ENCODE measurements at places on chromosomes 6 and 20. TPM values are rescaled to one million over a fixed set of nuclear protein-coding genes. Genes with fewer than 3 reads are reported as not detected.

DNA sequence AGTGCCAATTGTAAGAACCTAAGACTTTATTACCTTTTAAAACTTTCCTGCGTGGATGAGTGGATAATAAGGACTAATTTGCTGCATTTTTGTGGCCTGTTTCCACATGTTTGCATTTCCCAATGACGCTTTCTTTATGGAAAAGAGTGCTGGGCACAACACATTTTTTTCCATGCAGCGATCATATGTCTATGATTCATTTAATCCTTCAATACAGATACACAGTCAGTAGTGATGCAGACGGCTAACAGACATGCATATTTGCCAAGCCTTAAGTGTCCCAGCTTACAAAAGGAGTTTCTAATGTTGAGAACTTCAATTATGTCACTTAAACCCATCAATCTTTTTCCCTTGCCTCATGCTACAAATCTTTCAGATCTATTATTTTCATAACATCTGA lies 239.8 kb upstream of the PREP start:
- no peak for DNase-seq

DNA sequence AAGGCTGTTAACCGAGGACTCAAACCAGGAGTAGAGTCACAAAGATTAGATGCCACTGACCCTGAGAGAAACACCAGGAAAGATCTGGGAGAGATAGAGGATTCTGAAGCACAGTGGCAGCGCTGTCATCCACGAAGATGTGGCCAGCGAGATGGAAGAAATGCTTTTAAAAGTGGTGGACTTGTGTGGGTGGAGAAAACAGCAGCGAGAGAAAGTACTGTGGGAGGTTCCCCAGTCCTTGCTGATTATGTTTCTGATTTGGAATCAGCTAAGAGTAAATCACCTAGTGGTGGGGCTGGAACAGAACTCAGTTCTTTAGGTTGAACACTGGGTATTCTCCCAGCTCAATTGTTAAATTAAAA lies 435 bp upstream of the ZNF322 start:
- no peak for DNase-seq

- DNase-seq: no peak
Measured at GRCh38 chr6:44012078-44012493, 115.2 kb downstream of the MRPL14 start.

DNA sequence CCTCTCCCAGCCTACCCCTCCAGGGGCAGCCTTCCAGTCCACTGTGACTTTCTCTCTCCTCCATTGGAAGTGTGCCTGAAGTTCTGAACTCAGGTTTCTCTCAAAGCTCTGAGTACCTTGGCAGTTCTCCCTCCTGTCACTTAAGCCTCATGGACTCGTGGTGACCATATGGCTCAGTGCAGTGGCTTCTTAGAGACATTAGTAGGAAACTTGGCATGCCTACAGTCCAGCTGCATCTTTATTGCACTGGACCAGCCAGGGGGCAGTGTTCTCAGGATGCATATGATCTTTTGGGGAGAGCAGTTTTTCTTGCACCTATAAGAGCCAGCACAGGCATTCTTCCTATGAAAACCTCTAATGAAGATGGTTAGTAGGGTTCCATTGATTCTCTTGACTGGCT lies 47.5 kb upstream of the KCNK16 start:
- no peak for DNase-seq

DNA sequence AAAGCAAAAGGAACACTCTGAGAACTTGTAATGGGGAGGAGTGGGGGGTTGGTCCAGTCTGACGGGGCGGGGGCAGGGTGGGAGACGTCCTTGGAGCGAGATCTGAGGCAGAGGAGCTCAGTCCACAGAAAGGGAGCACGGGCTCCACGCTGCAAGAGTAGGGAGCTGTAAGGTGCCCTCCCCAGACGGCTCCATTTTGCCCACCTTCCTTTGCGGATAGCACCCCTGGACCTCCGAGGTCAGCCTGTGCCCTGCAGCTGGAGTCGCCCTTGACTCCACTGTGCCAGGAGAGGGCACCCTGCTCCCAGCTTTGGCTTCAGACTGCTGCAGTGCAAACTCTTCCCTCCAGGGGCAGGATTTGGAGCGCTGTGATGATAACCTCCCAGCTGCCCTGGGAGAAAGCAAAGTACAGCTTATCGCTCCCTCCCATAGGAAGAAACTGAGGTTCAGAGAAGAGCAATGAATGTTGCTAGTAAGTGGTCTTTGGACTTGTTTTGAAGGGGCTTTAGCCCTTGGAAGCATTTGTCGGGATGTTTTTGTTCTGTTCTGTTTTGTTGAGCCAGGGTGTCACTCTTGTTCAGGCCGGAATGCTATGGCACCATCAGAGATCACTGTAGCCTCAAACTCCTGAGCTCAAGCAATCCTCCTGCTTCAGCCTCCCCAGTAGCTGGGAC lies 9.5 kb upstream of the AHCY start:
- peak; percentile 86 for DNase-seq

DNA sequence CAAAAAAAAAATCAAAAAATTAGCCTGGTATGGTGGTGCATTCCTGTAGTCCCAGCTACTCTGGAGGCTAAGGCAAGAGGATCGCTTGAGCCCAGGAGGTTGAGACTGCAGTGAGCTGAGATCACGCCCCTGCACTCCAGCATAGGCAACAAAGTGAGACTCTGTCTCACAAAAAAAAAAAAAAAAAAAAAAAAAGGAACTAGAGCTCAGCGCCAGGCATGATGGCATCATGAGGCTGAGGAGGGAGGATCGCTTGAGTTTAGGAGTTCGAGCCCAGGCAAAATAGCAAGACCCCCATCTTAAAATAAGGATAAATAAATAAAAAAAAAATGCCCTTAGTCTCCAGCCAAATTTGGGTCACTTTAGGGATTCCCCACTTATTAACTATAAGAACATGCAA lies 40.4 kb upstream of the PIM1 start:
- no peak for DNase-seq

GRCh38 chr6:96789871-96790270 lies 47.4 kb downstream of the GPR63 start:
- DNase-seq: no peak

- DNase-seq: no peak
Measured at GRCh38 chr6:70310063-70310694, 7.3 kb upstream of the COL9A1 start.

DNA sequence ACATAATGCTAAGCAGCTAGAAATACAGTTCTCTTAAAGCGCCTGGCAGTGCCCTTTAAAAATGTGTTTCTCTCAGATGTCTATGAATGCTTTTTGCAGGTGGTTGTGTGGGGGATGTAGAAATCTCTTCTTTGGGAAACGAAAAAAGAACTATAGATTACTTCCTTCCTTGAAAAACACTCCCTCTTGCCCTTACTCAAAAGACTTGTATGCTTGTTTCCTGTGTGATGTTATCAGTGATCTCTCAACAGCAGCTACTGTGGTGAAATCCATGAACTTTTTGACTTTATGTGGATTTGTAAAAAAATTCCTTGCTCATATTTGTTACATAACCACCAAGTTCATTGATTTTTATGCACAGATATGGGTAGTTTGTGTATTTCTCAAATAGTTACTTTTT lies 916.5 kb downstream of the QKI start:
- DNase-seq: no peak

GRCh38 chr6:49342410-49342809 lies 120.6 kb downstream of the MMUT start:
- no peak for DNase-seq

DNA sequence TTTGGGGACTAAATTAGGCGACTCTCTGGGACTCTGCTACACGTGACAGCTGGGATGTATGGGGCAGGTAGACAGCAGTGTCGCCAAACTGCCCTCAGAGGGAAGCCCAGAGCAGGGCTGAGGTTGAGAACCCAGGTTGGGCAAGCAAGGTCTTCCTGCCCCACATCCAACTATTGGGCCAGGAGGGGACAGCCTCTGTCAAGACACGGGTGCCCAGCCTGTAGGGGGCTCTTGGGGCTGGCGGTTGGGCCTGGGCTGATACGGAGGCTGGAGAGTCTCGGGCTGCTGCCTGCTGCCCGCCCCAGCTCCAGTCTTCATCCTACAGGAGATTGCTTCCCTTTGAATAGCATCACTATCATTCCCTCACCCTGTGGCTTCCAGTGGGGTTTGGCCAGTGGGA lies 33.3 kb downstream of the CPNE5 start:
- DNase-seq: no peak

DNA sequence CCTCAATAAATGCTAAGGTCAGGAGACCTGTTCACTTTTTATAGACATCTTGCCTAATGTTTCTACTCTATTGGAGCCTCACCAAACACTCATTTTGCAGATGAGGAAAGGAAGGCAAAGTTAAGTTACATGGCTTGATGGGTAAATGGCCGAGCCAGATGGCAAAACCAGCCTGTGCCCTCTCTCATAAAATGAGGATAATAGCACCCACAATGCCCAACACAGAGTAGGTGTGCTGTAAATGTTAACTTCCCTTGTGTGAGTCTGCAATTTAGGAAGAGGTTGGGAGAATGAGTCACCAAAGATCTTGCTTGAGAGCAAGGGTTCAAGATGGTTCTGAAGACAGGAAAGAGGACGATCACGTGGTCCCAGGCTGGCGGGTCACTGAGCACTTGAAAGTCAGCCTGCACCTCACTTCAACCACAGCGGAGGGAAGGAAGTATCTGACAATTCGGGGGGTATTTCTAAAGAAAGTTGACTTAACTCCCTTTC lies 3.3 kb downstream of the KCNK5 start:
- DNase-seq: no peak

DNA sequence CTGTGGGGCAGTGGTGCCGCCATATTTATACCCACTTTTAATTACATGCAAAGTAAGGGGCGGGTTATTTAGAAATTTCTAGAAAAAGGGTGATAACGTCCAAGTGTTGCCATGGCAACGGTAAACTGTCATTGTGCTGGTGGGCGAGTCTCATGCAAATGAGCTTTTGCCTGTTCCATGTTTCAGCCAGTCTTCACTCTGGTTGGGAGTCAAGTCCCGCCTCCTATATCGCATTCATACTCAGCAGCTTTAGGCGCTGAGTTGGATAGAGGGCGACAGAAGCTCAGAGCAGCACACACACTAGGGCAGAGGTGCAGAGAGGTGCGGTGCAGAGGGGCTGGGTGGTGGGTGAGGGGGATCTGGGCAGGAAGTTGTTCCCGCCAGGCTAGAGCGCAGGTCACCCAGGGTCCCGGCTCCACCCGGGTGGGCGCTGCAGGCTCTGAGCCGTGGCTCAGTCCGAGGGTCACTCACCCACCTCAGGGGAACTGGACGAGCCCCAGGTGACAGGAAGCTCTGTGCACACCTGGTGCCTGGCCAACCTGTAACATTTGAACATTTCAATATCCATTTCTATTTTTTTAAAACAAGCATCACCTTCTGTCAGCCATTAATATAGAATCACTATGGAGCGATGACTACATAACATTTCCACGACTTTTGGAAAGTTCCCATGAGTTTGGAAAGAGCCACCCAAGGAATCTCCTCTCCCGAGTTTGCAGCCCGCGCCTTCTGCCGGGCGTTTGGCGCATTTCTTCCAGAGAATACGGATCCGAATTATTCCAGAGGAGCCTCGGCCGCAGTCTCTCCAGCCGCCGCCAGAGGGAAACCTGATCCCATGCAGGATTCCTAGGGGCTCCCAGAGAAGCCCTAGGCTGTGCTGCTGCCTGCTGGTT lies 89.1 kb upstream of the PHACTR3 start:
- DNase-seq: peak; percentile 88

DNA sequence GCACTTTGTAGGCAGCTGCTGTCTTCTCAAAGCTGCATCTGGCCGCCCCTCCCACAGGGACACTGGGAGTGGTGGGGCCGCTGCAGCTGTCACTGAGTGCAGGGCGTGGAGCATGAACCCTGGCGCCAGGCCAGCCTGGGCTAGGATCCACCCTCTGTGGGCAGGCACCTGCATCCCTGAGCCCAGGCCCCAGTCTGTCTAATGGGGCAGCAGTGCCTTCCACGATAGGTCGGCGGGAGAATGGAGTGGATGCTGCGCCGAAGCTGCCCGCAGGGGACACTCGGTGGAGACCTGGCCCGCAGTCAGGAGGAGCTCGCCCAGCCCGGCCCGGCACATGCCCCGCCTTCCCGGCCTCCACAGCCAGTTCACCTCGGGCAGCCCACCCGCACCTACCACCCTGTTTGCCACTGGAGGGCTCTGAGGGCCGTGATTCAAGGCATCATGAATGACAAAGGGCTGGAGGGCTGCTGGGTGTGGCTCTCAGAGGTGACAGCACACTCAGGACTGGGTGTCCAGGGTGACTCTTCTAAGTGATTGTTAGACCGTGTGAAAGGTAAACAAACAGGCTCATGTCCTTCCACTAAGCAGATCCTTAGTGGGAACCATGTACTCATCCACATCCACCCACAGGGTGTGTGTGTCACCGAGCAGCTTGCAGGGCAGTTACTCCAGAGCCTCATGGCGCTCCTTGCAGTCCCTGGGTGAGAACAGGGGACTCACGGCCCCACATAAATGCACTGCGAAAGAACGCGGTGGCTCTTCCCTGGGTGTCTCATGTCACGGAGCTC lies 133.9 kb downstream of the AGPAT4 start:
- DNase-seq: no peak

- DNase-seq: no peak
Measured at GRCh38 chr20:58136149-58136484, 92.3 kb downstream of the ANKRD60 start.

DNA sequence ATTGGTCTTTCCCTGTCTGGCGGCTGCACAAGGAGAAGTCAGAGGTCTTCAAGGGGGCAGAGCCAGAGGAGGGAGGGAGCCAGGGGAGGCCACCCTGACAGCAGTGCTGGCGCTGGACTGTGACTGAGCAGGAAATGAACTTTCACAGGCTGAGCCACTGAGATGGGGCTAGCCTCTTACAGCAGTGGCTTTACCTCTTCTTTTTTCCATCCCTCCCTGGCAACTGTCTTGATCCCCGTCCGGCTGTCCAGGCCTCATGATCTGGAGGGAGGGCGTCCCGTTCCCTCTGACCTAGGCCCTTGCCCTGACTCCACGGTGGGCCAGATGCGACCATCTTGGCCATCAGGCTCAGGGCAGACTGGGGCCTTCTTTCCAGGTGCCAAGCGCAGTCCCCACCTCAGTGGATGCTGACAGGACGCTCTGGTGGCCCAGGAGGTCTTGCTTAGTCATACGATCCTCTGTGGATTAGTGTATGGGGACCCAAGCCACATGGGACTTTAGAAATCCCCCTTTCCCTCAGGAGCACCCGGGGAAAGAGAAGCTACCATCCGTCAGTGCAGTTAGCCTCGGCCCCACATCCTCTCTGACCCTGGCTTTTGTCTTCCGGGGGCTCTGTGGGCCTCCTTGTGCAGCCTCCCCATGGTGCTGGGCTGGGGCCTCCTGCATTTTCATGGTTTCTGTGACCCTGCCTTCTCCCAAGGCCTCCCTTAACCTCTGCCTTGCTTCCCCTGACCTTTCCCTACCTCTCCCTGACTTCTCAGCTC lies 57.4 kb upstream of the CCDC167 start:
- no peak for DNase-seq

DNA sequence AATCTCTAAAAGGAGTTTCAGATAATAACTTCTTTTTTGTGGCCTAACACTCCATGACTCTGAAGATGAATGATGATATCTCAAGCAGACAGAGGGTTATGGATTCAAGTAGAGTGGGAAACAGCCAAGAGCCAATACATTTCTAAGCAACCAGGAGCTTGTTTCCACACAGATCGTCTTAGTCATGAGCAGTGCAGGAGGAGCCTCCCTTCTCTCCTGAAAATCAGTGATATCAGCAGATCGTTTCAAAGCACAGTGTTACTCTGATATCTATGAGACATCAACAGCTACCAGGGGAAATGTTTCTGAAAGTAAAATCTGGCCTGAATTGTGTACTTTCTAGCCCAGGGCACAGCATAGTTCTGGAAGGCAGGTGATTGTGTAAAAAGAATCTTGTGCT lies 11.5 kb downstream of the ADGRG6 start:
- no peak for DNase-seq

Gene GPLD1
- polyA plus RNA-seq: 0.27 TPM

Gene PRR18
- 0.23 TPM for polyA plus RNA-seq

Gene ESR1
- 0.77 TPM for polyA plus RNA-seq

Gene PRPH2
- polyA plus RNA-seq: 0.75 TPM

Gene MCM9
- 5.9 TPM for polyA plus RNA-seq

Gene SH3BGRL2
- 11.7 TPM for polyA plus RNA-seq

Gene ZNF165
- polyA plus RNA-seq: 4.0 TPM

Gene EYA4
- polyA plus RNA-seq: 0.21 TPM

Gene RBPJL
- polyA plus RNA-seq: 1,575 TPM

All from pancreas (tissue), 10 donors.